ENCODE measurements at places on chromosomes 5 and 9. TPM values are rescaled to one million over a fixed set of nuclear protein-coding genes. Genes with fewer than 3 reads are reported as not detected.

- no peak for DNase-seq
Measured at GRCh38 chr9:100639854-100640253, 62.0 kb downstream of the CAVIN4 start.

DNA sequence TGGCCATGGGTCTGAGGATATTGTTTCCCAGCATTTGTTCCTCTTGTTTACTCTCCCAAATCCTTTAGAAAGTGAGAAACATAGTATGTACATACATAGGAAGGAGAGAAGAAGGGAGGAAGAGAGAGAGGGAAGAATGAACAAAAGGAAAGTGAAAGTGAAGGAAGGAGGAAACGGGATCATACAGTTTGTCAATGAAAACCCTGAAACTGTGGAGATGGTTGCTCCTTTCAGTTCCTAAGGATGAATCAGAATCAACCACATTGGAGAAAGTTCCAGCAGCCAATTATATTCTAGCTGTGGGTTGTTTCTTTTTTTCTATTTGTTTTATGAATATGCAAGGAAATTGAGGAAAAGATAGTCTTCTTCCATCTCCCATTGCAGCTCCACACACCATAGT is 396.5 kb downstream of the MLLT3 start:
- no peak for DNase-seq

DNA sequence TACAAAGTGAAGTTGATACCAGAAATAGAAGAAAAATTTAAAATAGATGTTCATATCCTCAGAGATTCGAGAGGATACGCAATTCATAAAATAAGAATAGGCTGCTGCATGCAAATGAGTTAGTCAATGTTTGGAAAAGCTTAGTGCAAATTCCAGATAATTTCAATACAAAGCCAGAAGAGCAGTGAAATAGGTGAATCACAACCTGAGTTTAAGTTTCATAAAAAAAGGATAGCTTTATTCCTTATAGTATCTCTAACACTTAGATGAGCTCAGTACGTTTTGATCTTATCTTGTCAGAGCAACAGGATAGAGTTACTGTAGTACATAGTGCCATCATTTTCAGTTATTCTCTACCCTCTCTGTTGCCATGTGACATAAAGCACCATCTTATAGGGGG is 653.4 kb upstream of the ZNF608 start:
- DNase-seq: no peak

- DNase-seq: no peak
Measured at GRCh38 chr5:126348855-126349635, 74.2 kb upstream of the GRAMD2B start.

DNA sequence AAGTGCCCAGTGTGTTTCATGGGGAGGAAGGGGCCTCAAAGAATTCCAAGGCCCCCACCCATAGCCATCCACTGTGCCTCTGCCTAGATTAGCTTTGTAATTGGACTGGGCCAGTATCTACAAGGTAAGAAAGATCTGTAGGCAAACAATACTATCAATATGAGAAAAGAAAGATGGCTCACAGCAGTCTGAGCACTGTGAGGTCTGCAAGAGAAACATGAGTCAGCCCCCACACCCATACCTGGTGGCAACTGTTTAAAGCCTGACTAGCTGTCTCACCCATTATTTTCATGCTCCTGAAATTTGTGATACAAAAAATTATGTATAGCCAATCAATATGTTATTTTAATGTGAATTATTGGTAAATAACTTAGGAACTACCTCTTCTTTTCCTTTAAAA is 10.0 kb upstream of the ZNF483 start:
- no peak for DNase-seq

DNA sequence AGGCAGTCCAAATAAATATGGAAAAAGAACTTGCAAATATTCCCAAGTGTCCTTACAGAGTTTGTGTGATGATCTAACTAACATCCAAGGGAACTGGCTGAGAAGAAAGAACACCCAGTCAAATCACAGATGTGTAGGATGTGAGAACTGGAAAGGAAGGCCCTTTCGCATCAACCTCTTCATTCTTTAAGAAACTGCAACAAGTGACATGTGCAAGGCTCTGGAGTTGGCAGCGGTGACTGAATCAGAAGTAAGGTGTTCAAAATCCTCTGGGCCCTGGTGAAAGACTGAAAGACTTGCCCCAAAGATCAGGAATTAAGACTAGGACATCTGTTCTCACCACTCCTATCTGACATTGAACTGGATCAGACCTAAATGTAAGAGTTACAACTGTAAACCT is 88.7 kb downstream of the RAPGEF1 start:
- no peak for DNase-seq

DNA sequence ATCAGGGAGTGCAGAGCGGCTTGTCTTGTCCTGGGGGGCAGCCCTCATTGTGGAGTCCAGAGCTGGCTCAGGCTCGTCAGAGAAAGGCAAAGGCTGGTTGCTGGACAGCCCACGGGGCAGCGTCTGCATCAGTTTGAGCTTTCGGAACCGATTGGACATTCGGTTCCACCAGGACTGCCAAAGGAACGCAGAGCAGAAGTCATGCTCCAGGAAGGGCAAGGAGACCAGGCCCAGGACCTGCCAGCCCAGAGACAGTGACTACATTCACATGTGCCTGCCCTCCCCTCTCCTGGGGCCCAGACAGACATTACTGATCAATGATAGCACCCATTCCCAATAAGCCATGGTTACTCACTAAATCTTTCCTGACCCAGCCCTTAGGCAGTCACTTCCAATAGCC is 18.1 kb downstream of the ANKS6 start:
- DNase-seq: no peak

GRCh38 chr9:81969971-81970370 is 18.6 kb upstream of the SPATA31D1 start:
- DNase-seq: no peak

DNA sequence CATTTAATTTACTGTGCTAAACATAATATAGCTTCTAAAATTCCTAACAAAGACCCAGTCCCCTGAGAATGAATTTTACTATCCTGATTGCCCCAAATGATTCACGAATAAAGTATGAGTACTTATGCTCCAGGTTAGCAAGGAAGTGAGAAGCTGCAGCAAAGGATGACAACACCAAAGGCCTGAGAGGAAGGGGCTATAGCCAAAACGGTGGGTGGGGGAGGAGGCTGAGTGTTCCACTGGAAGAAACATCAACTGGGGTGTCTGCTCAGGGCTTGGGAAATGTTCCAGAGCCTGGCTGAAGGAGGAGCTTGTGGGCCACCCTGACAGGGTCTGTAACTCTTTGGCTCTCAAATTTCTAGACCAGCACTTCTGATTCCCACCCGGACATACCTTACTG is 157.3 kb downstream of the ADAMTS12 start:
- no peak for DNase-seq

- DNase-seq: no peak
Measured at GRCh38 chr9:72394066-72394465, 29.1 kb upstream of the ZFAND5 start.

DNA sequence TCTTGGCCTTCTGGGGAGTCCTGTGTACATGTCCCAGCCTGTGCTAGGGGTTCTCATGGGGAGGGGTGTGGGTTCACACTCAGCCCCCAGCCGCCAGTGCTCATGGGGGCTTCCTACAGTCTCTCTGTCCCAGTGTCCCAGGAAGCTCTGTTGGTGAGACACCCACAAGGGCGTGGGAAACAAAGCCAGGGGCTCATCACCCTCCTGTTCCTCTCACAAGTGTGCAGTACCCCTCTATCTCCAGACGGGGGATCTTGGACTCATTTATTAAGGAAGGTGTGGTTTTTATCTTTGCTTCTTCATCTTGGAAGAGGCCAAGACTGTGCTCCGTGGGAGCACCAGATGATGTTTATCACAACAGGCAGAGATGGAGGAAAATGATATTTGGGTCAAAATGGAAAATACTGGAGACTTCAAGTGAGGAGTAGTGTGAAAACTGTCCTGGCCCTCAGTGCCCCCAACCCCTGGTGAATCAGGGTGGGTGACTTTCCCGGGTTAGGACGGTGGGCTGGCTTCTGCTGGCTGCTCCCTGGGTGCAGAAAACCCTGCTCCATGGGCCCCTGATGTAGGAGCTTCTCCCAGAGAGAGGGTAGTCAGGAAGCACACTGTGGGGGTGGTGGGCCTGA is 15.2 kb downstream of the TMEM171 start:
- no peak for DNase-seq

DNA sequence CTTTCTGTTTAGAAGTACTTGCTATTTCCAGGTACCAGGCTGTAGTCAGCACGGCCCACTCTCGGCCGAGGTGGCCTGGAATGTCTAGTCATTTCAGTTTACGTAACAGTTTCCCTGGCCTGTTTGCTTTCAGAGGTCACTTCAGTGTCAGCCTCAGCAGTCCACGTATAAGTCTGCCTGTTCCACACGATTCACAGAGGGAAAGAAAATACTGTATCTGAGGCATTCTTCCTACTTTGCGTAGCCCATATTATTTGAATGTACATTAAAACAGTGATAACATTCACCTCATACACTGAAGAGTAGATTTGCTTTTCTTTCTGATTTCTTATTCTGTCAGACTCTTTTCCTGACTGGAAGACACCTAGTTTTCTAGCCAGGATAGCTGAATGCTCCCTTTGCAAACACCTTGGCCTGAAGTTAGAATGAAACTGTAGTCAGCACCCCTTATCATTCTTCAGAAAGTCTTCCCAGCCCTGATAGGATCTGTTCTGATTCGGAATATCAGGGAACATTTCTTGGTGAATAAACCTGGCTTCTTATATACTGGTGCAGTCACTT is 140.9 kb downstream of the AOPEP start:
- peak; percentile 86 for DNase-seq

GRCh38 chr9:76528056-76528455 is 69.1 kb downstream of the GCNT1 start:
- DNase-seq: no peak

DNA sequence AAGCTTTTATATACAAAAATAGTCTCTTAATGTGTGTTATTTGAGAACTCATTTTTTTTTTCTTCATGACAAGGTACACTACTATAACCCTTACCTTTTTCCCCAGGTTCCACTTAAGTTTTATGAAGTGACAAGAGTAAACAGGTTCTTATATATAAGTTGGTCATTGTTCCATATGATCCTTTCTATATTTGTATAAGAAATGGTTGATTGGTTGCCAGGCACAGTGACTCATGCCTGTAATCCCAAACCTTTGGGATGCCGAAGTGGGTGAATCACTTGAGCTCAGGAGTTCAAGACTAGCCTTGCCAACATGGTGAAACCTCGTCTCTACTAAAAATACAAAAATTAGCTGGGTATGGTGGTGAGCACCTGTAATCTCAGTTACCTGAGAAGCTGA is 108.3 kb downstream of the PCSK1 start:
- DNase-seq: no peak

GRCh38 chr9:124520206-124520596 is 13.0 kb upstream of the NR5A1 start:
- peak; percentile 12 for DNase-seq

DNA sequence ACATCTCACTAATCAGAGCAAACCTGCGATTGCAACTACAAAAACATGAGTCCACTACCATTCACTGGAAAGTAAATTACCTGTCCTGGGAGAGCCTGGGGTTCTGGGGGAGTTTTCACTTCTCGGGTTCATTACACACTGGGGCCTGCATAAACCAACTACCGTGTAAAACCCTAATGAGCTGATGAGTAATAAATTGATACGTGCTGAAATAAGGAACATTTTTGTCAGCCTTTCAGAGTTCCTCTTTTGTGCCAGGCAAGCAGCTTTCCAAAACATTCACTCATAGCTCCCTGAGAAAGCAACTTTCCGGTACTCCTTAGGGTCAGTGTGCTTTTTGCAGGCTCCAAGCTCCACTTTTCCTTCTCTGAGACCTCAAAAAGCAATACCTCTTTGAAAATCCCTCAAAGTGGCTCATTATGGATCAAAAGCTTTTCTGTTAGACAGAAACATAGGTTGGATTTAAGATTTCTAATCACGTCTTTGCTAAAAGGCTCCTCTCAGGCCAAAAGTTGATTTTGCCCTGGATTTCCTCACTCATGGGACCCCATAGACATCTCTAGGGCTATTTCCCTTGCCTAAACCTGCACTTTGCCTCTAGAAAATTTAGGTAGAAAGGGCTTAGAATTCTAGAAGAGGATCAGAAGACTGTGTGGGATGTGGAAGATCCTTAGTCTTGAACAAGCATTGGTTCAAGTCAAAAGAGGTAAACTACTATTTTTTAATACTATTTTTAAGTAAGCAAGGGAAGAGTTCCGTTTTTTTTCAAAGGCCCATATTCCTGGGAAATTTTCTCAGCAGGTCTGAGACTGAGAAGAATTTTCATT is 74.8 kb downstream of the ST8SIA4 start:
- DNase-seq: peak; percentile 26

GRCh38 chr5:90434116-90434714 is 24.7 kb upstream of the CETN3 start:
- no peak for DNase-seq

GRCh38 chr9:35272989-35273388 is 111.2 kb downstream of the UNC13B start:
- no peak for DNase-seq

GRCh38 chr9:110179734-110180133 is 28.2 kb downstream of the C9orf152 start:
- DNase-seq: no peak

DNA sequence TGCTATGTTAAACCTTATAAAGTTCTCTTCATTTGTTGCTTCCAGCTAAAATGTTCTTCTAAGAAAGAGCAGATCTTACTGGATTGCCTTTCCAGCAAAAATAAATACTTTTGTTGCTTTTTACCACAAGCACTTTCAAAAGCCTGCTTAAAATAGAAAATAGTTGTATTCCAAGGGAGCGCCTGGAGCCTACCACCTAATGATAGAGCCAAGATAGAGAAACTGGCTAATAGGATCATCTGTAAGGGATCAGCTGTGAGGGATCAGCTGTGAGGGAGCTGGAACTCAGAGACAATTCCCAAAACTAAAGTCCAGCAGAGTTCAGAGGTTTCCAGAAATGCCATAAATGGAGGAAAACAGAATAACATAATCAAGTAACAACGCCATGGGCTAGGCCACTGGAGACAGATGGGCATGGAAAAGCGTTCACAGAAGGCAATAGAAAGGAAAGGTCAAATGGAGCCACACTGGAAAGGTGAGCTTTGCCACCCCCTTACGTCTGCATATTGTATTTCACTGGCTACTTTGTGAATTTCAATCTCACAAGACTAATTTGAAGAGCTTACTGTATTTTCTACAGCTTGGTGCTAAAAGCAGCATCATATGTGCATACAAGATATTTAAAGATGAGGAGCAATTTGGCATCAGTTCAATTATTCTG is 140.6 kb upstream of the TLE4 start:
- no peak for DNase-seq

- DNase-seq: no peak
Measured at GRCh38 chr9:69697475-69697874, 25.3 kb upstream of the APBA1 start.

DNA sequence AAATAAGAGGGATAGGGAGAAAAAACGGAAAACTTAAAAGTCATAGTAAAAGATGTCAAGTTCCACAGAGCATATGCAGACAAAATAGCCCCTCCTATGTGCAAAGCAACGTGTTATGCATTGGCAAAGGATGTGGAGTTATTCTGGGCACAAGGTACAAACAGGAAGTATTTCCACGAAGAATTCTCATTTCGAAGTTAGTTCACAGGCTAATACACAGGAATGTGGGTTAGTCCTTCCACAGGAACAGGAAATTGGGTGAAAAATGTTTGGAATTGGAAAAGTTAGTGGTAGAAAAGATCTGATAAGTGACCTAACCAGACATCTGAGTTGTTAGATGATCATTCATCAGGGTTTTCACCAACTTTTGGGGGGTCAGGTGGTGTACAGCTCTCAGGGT is 326.6 kb downstream of the EBF1 start:
- no peak for DNase-seq

NR4A3 gene
- total RNA-seq: 6.4 TPM

SHISAL2B gene
- not detected for total RNA-seq

BAAT gene
- not detected for total RNA-seq

PCDHB9 gene
- total RNA-seq: 2.1 TPM

UAP1L1 gene
- total RNA-seq: 3.9 TPM

TMEFF1 gene
- not detected for total RNA-seq

PALM2AKAP2 gene
- 1.7 TPM for total RNA-seq

PTGER4 gene
- 77.7 TPM for total RNA-seq

COL15A1 gene
- total RNA-seq: 67.1 TPM

GPR151 gene
- total RNA-seq: not detected
